ENCODE measurements at places on chromosomes 7 and 10.

- no peak for DNase-seq
Measured at GRCh38 chr7:129858490-129858889, 94.3 kb downstream of the UBE2H start.

DNA sequence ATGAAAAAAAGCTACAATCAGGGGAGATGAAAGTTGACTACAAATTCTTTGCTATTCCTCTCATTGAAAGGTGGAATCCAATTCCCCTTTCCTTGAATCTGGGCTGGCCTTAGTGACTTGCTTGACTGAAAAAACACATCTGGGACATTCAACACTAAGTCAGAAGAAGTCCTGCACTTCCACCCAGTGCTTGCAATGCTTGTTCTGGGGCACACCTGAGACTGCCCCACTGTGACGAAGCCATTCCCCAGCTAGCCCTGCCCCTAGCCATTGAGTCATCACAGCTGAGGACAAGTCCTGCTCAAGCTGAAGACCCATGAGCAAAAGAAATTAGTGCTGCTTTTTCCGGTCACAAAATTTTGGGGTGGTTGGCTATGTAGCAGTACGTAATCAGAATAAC, 19.2 kb upstream of the GRID1 start:
- no peak for DNase-seq

- no peak for DNase-seq
Measured at GRCh38 chr10:124621637-124622036, 122.5 kb downstream of the FAM53B start.

DNA sequence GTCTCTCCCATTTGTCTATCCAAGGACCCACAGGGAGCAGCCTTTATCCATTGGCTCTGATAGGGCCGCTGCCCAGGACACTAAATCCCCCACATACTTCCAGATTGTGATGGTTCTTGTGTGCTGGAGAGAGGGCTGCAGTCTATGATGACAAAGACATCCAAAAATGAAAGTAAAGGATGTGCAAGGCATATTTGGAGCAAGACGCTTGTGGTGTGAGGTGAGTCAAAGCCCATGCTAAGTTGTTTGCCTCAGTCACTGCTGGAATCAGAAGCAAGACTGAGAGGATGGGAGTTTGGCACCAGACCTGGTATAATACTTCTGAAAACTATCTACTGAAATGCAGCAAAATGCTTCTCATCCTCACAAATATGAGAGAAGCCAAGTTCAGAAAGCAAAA, 22.7 kb downstream of the ZNF22 start:
- no peak for DNase-seq

GRCh38 chr10:131855461-131856401, 45.1 kb upstream of the PPP2R2D start:
- no peak for DNase-seq

- DNase-seq, result no peak
Measured at GRCh38 chr7:36408589-36408988, 18.9 kb downstream of the ANLN start.

DNA sequence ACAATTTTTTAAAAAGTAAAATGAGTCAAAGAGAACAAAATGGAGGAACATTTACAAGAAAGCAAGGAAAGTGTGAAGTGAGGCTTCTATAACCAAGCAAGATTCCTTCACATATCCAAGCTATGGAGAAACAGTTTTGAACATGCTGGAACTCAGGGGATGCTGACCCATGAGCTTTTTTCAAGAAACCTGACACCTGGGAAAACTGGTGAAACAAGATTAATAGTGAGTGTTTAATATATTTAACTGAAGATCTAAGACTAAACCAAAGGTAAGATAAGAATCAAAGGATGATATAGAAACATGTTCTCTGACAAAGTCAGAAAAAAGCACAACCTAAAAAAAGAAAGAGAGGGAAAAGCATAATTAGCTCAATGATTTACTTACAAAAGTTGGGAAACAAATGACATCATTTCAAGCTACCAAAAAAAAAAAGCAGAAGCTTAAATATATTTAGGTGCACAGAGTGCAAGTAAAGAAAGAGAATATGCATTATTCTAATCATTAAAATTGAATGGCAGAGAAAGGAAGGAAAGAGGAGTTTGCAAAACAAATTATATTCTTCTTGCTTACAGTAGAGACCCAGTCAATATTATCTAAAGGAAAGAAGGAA, 24.9 kb downstream of the C7orf25 start:
- no peak for DNase-seq

DNA sequence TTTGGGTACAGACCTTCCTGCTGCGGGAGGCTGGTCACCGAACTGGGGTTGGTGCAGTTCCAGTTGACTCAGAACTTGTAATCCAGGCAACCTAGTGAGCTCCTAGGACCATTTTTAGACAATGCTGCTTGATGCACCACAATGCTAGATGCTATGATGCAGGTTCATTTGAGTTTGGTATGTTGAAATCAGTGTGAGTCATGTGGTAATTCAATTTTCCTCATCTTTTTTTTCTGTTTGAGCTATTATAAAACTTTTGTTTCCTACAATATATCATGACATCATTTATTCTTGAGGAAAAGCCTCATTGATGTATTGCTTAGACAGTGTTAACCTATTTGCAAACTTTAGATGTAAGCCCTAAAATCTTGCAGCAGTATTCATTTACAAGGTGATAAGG, 40.9 kb upstream of the MTPN start:
- DNase-seq, result no peak

DNA sequence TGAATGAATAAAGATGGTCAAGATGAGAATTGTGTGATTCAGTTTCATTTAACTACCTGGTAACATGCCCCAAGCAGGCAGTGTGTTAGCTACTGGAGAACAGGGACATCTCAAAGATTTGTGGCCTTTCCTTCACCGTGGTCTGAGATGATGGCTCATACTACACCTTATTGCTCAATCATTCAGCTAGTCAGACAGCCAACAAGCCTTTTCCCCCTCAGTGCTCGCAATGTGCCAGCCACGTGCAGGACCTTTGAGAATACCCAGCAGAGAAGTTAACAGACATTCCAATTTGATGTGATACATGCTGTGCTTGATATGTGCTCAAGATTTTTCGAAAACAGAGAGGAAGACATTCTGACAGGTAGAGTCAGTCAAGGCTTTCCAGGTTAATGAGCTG, 562.8 kb downstream of the SUGCT start:
- no peak for DNase-seq

DNA sequence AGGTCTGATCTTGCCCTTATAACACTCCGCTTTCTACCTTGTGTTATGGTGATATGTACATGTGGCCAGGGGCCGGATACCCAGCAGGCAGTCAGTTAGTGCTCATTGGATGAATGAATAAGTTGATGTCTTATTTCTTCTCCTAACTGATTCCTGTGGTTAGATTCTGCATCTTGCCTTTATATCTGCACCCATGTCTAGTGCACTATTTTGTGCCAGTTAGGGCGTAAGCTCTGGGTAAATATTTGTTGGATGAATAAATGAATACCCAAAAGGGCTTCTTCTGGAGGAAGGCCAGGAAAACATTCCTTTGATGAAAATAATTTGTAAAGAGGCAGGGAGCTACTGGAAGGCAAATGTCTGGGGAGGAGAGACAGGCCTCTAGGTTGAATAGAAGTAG, 148.2 kb downstream of the CHN2 start:
- DNase-seq, result no peak

DNA sequence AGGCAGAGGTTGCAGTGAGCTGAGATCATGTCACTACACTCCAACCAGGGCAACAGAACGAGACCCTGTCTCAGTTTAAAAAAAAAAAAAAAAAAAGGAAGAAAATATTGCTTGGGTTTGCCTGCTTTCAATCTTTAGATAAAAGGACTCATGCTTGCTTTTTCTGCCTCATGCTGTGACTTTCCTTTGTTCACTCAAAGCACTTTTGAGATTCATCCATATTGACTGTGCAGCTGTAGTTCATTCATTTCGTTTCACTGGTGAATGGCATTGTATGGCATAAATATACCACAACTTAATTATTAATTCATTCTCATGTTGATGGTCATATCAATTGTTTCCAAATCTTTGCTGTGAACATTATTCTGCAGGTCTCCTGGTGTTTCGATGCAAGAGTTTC, 97.6 kb upstream of the NFE2L3 start:
- DNase-seq, result no peak

- DNase-seq, result no peak
Measured at GRCh38 chr10:32179836-32180235, 123.6 kb upstream of the KIF5B start.

GRCh38 chr10:120221873-120222485, 235.0 kb upstream of the PLPP4 start:
- peak; percentile 31 for DNase-seq

DNA sequence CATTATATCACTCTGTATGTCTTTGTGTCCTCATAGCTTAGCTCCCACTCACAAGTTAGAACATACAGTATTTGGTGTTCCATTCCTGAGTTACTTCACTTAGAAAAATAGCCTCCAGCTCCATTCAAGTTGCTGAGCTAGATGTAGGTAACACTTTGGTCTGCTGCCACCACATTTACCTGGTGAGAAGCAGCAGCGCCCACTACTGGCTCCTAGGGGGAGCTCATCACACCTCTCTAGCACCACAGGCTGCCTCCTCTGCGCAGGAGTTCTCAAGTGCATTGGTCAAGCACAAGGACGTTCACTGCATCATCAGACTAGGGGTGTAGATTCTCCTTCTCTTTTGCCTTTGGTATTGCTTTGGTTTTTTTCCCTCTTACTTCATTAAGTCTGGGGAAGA, 530.9 kb upstream of the AUTS2 start:
- no peak for DNase-seq

DNA sequence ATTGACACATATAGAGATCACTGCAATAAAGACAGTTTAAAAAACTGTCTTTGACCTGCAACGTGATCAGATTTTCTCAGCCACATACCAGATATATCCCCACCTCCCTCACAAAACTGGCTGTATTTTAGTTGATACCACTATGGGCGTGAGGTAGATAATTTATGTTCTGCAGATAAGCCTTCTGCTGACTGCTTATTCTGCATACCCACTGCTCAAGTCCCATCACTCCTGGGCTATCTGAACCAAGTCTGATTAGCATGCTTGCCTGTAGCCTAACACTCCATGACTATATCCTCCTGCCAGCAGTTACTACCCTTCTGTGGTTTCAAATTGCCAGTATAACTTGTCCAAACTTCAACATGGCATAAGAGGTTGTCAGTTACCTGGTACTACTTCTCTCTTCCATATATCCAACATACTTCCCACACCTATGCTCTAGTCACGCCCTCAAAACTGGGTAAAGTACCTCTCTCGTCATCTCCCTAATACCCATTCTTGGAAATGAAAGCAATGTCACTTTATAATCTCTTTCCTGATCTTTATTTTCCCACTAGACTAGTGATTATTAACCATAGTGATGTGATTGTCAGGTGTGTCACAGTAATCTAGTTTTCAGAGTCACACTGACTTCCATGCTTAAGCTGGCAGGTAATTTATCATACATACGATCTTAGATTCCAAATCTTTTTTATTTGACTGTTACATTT, 70.7 kb downstream of the MALSU1 start:
- DNase-seq, result no peak

GRCh38 chr7:107506674-107507339, 37.0 kb downstream of the GPR22 start:
- DNase-seq, result peak; percentile 10

DNA sequence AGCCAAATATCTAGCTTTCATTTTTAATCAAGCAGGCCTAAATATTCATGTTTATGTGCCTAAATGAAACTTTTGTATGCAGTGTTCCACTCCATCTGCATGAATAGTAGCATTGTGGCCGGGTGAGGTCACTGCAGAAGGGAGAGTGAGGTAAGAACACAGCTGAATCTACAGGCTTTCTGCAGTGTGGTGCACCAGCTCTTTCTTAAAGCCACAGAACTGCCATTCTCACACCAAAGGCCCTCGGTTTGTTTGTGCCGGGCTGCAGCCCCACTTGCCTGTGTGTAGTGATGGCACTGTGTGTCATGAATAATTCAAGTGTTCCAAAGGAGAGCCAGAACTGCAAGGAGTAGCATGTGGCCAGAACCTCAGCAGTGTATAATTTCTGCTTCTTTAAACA, 204.1 kb downstream of the TRIL start:
- no peak for DNase-seq

DNA sequence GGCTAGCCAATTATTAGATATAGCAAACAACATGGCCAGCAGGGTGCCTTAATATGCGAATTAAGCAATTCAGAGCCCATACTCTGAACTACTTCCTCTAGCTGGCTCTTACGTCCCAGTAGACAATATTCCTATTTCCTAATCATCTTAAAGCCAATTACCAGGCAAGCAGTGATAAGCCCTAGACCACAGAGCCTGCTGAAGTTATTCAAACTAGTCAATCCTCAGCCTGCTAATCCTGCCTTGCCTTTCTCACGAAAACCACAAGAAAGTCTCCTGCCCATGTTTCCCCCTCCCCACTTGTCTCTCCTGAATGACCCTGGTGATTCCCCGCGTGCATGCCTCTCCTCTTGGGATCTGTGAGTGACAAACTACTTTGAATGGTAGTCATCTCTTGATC, 86.8 kb upstream of the CACNA2D1 start:
- no peak for DNase-seq

- no peak for DNase-seq
Measured at GRCh38 chr7:130853503-130854279, 119.7 kb upstream of the KLF14 start.
